Right hindlimb (tissue), 1 donor: ENCODE measurements at places on chromosomes 4 and X.

DNA sequence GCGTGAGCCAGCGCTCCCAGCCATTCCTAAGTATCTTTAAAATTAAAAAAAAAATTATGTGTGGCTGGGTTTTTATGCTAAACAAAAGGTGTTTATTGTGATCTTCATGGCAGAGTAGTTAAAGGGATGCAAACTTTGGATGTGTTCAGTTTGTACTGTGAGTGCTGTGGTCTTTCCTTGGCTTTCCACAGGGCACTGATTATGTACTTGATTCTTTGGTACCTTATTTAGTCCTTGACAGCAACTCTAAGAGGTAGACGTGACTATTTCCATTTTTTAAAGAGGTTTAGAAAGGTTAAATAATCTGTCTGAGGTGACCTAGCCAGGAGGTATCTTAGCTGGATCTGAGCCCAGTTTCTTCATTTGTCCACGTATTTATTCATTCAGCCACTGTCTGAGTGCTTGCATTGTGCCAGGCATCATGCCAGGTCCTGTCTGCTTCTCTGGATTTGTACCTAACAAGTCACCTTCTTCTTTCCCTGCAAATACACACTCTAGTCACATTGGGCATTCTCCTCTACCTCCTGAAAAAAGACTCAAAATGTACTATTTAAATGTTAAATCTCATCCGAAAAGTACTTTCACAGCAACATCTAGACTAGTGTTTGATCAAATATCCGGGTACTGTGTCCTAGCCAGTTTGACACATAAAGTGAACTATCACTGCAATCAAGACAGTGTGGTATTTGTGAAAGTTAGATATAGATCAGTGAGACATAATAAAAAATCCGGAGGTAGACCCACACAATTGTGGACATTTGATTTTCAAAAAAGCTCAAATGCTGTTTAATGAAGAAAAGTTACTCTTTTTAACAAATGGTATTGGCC is 31.5 kb downstream of the WWC2 start:
- DNase-seq = no peak

- DNase-seq = no peak
Observed at GRCh38 chr4:108527723-108528122, 92.7 kb upstream of the RPL34 start.

- no peak for DNase-seq
Observed at GRCh38 chrX:143025628-143026027, at the start of gene SPANXN4. SPANXN4 (plus strand) TSS chrX:143025928; CDS start chrX:143026015, 87 bp downstream.

DNA sequence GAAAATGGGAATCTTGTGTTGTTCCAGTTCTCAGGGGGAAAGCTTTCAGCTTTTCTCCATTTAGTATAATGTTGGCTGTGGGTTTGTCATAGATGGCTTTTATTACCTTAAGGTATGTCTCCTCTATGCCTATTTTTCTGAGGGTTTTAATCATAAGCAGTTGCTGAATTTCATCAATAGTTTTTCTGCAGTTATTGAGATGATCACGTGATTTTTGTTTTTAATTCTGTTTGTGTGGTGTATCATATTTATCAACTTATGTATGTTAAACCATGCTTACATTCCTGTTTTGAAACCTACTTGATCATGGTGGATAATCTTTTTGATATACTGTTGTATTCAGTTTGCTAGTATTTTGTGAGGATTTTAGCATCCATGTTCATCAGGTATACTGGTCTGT is 66.8 kb upstream of the CENPE start:
- no peak for DNase-seq
